ENCODE measurements at places on chromosomes 4 and X. TPM values are rescaled to one million over a fixed set of nuclear protein-coding genes. Genes with fewer than 3 reads are reported as not detected.

BMPR1B gene
- total RNA-seq = 0.45 TPM

TRIM2 gene
- total RNA-seq = 17.6 TPM

GRCh38 chrX:143461606-143462005 is 55.7 kb downstream of the SPANXN3 start:
- DNase-seq = no peak

GRCh38 chr4:168731006-168731636 is 234.3 kb downstream of the PALLD start:
- no peak for DNase-seq

GRCh38 chr4:170090352-170091052 is 746 bp upstream of the AADAT start:
- DNase-seq = no peak

- no peak for DNase-seq
These were observed 57.6 kb downstream of the N4BP2 start for GRCh38 chr4:40114206-40114605.

DNA sequence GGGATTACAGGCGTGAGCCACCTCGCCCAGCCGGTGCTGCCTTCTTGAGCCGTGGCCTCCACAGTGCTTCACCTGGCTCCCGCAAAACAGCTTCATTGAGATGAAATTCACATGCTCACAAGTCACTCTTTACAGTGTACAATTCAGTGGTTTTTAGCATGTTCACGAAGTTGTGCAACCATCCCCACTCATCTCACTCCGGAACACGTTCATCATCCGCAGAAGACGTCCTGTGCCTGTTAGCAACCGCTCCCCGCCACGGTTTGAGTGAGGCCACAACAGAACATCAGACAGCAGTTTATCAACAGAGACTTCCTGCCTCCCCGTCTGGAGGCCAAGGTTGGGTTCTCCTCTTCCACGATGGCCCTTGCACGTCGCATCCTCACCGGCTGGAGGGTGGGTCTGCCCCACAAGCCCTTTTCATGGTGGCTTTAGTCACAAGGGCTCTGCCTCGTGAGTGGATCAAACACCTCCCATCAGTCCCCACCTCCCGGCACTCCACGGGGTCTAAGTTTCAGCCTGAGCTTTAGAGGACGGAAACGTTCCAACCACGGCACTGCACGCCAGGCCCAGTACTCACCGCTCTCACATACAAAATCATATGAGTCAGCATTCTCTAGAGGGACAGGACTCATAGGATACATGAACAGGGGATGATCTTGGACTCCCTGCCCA is 29.6 kb upstream of the SPON2 start:
- DNase-seq = no peak
